ENCODE measurements at places on chromosomes 3 and 15.

- H3K4me1 ChIP-seq = no peaks in the 10 kb centered on the region
- no peak overlapping the region for H3K4me3 ChIP-seq
- peaks cover 2% of the 10 kb centered on the region for H3K36me3 ChIP-seq
- no peak overlapping the region for H3K27ac ChIP-seq
- no peaks in the 10 kb centered on the region for H3K27me3 ChIP-seq
- no peak for DNase-seq
Observed at GRCh38 chr3:188595890-188596376, 442.0 kb downstream of the LPP start.

GRCh38 chr3:45163481-45163880, 17.3 kb upstream of the CDCP1 start:
- DNase-seq = no peak
- H3K36me3 ChIP-seq = no peaks in the 10 kb centered on the region
- peaks cover 14% of the 10 kb centered on the region for H3K27me3 ChIP-seq
- H3K27ac ChIP-seq = no peak overlapping the region

DNA sequence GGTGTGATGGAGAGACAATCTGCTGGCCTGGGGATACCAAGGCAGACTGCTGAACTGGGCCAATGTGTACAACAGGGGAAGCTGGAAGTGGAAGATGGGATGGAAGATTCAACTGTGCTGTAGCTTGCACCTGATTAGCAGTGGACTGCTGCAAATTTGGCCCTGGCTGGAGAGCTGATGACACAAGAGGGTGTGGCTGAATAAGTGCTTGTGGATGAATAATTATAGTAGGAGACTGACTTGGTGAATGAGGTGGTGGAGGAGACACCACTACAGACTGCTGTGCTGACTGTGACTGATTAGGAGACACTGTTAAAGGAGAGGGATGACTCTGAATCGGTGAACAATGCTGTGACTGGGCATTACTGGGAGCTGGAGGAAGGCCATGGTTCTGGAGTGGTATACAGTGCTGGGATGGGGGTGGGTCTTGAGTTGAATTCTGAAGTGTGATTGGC, 52.5 kb downstream of the PHC3 start:
- DNase-seq = no peak
- peak overlapping the region; percentile 23 for H3K4me3 ChIP-seq
- peaks cover 15% of the 10 kb centered on the region for H3K4me1 ChIP-seq
- H3K27me3 ChIP-seq = no peaks in the 10 kb centered on the region
- peaks cover 36% of the 10 kb centered on the region for H3K36me3 ChIP-seq
- H3K27ac ChIP-seq = peak overlapping the region; percentile 77

DNA sequence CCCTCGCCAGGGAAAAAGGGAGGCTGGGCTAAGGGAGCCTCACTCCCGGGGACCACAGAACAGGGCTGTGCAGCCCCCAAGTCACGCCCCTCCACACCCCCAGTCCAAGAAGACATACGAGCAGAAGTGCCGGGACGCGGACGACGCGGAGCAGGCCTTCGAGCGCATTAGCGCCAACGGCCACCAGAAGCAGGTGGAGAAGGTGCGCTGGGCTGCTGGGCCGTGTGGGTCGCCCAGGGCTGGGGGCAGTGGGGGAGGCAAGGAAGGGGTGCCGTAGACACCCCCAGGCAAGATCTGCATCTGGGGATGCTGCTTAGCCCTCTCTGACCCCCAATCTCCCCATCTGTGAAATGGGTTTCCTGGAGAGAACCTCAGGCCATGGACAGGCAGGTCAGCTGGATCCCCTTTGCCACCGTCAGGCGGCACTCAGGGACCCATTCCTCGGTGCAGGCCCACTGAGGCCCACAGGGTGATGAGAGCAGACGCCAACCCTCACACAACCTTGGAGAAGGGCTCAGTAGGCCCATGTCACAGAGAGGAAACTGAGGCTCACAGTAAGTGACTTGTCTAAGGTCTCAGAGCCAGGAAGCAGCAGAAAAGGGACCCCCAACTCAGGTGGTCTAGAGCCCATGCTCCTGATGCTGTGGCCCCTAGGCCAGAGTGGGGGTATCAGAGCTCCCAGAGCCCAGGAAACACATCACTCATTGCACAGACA, 33.7 kb downstream of the PSTPIP1 start:
- no peaks in the 10 kb centered on the region for H3K27me3 ChIP-seq
- H3K27ac ChIP-seq = no peak overlapping the region
- H3K4me3 ChIP-seq = no peak overlapping the region
- peaks cover 15% of the 10 kb centered on the region for H3K36me3 ChIP-seq
- H3K4me1 ChIP-seq = peaks cover 20% of the 10 kb centered on the region
- DNase-seq = peak; percentile 11

DNA sequence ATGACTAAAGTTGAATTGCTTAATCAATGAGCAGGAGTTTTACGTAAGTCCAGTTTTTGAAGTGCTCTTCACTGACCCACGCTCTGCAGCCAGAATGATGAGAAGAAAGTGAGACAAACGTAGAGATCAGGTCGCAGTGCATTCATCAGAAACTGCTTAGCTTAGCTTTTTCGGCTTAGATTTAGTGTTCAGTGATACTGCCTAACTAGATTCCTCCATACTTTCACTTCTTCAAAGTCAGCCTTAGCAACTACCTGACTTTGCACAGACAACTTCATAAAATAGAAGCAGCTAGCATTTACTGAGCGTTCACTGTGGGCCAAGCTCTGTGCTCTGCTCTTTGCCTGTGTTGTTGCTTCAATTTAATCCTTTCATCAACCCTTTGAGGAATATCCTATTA, 116.1 kb downstream of the KCNH8 start:
- H3K27ac ChIP-seq = no peak overlapping the region
- DNase-seq = no peak
- no peak overlapping the region for H3K4me3 ChIP-seq

DNA sequence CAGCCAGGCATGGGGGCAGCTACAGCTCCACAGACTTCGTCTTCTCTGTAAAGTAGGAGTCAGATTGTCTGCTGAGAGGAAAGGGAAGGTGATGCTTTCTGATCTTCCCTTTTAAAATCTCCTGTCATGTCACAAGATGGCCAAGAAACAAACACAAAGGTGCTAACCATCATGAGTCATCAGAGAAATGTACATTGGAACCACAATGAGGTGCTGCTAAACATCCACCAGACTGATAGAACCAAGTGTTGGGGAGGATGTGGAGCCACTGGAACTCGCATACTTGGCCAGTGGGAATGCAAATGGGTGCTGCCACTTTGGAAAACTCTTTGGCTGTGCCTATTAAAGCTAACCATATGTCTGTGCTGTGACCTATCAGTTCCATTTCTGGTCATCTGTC, 268.8 kb downstream of the SLCO3A1 start:
- H3K27ac ChIP-seq = peak overlapping the region; percentile 41
- H3K27me3 ChIP-seq = no peaks in the 10 kb centered on the region
- peaks cover 17% of the 10 kb centered on the region for H3K4me1 ChIP-seq
- no peak overlapping the region for H3K4me3 ChIP-seq
- DNase-seq = no peak
- peaks cover 21% of the 10 kb centered on the region for H3K36me3 ChIP-seq

GRCh38 chr3:114756506-114757279, 390.4 kb downstream of the ZBTB20 start:
- no peak overlapping the region for H3K27ac ChIP-seq
- no peaks in the 10 kb centered on the region for H3K27me3 ChIP-seq
- peaks cover 1% of the 10 kb centered on the region for H3K36me3 ChIP-seq

DNA sequence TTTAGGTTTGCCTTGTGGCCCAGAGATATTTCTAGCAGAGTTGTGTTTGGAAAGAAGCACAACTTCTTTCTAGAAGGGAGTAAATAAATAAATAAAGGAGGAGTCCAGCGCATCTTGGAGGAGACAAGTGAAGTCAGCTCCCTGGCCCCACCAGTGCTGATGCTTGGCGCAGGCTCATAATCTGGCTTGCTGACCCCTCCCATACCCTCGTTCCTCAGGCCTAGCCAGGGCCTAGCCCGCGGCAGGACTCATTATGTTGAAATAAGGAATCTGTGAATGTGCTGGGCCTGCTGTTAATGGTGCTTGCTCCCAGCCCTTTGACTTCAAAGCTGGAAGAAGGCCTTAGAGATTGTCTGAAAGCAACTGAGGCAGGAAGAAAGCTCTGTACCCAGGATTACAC, 3.1 kb downstream of the ZNF710 start:
- H3K27ac ChIP-seq = peak overlapping the region; percentile 79
- no peak overlapping the region for H3K4me3 ChIP-seq
- peaks cover 80% of the 10 kb centered on the region for H3K4me1 ChIP-seq
- DNase-seq = no peak

DNA sequence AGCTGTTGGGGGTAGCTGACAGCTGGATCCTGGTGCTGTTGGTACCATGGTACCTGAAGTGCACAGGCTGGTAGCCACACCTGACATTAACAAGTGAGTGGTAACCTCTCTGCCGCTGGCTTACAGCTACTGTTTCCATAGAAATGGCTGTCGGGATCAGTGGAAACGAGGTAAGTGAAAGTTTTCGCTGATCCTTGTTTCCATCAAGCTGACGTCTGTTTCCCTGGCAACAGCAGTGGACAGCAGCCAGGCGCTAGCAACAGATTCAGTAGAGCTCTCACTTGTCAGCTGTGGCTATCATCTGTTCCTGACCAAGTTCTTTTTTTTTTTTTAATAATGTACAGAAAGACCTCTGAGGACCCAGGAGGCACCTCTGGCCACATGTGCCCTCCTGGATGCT, 166.2 kb downstream of the CHDH start:
- H3K4me1 ChIP-seq = no peaks in the 10 kb centered on the region
- H3K27ac ChIP-seq = no peak overlapping the region
- no peak for DNase-seq
- no peaks in the 10 kb centered on the region for H3K36me3 ChIP-seq
- no peak overlapping the region for H3K4me3 ChIP-seq
- peaks cover 60% of the 10 kb centered on the region for H3K27me3 ChIP-seq

GRCh38 chr3:115330430-115330829, 183.3 kb upstream of the ZBTB20 start:
- H3K27ac ChIP-seq = no peak overlapping the region
- no peaks in the 10 kb centered on the region for H3K4me1 ChIP-seq
- no peak overlapping the region for H3K4me3 ChIP-seq

DNA sequence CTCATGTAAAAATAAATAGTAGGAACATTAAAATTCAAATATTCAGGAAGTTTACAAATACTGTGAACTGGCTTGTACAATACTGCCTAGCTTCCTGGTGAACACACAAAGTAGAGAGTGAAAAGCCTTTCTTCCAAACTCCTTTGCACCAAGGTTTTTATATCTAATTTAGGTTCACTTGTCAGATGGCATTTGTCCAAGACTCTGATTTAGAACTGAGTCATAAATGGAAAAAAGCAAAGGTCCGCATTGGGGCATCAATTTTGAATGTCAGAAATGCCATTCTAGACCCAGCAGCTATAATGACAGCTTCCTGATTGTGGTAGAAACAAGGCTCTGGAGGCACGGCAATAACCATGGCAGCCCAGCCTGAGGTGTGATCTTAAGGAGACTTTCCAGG, 160.7 kb downstream of the PDE8A start:
- no peak overlapping the region for H3K4me3 ChIP-seq
- H3K36me3 ChIP-seq = peaks cover 8% of the 10 kb centered on the region
- no peak for DNase-seq
- no peaks in the 10 kb centered on the region for H3K4me1 ChIP-seq
- H3K27ac ChIP-seq = no peak overlapping the region

GRCh38 chr3:74402821-74403220, 211.6 kb downstream of the CNTN3 start:
- H3K27me3 ChIP-seq = no peaks in the 10 kb centered on the region
- H3K27ac ChIP-seq = no peak overlapping the region

DNA sequence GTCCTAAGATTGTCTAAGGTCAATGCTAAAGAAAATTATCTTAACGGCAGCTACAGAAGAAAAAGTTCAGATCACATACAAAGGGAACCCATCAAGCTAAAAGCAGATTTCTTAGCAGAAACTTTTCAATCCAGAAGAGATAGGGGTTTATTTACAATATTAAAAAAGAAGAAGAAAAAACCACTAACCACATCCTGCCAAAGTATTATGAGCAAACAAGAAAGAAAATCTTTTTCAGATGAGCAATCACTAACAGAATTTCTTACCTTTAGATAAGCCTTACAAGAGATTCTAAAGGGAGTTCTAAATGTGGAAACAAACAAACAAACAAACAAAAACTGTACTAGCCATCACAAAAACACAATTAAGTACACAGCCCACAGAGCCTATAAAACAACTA, 1015.8 kb upstream of the EPHA6 start:
- no peaks in the 10 kb centered on the region for H3K4me1 ChIP-seq
- no peak overlapping the region for H3K4me3 ChIP-seq
- H3K27me3 ChIP-seq = no peaks in the 10 kb centered on the region
- DNase-seq = no peak
- H3K27ac ChIP-seq = no peak overlapping the region

DNA sequence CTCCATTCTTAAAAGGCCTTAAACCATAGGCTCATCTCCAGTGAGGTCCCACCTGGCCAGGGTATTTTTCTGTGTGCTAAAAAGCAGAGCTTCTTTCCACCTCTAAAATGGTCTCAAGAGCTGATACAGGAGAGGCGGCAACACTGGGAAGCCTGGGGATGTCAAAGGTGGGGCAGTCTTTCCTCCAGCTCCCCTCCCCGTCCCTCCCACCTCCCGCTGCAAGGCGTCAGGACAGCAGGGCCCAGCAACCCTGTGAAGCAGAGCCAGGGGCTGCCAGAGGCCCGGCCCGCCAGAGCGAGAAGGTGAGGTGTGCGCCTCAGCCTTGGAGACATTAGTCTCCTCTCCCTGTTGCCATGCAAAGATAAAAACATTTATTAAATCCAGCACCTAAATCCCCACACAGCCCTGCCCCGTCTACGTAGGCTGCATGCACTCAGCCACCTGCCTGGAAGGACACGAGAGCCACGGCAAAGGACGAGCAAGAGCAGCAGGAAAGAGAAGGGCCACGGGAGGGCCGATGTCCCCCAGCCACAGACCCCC, 75.6 kb downstream of the FAM174B start:
- no peak overlapping the region for H3K4me3 ChIP-seq
- H3K36me3 ChIP-seq = no peaks in the 10 kb centered on the region
- no peak overlapping the region for H3K27ac ChIP-seq
- no peak for DNase-seq
- peaks cover 60% of the 10 kb centered on the region for H3K27me3 ChIP-seq

GRCh38 chr3:65678516-65678915, 360.2 kb downstream of the MAGI1 start:
- H3K36me3 ChIP-seq = no peaks in the 10 kb centered on the region
- no peak for DNase-seq
- no peak overlapping the region for H3K4me3 ChIP-seq
- no peaks in the 10 kb centered on the region for H3K27me3 ChIP-seq
- H3K27ac ChIP-seq = no peak overlapping the region

GRCh38 chr3:6392123-6392522, 468.8 kb upstream of the GRM7 start:
- DNase-seq = no peak
- H3K36me3 ChIP-seq = no peaks in the 10 kb centered on the region
- H3K4me3 ChIP-seq = no peak overlapping the region
- H3K27ac ChIP-seq = no peak overlapping the region

- H3K4me3 ChIP-seq = no peak overlapping the region
- H3K27me3 ChIP-seq = no peaks in the 10 kb centered on the region
- no peak overlapping the region for H3K27ac ChIP-seq
- no peaks in the 10 kb centered on the region for H3K36me3 ChIP-seq
- H3K4me1 ChIP-seq = no peaks in the 10 kb centered on the region
Observed at GRCh38 chr3:60708191-60708975, 542.9 kb downstream of the FHIT start.

Measured in central memory CD8-positive, alpha-beta T cell (primary cell).